Panc1 (cell line): ENCODE measurements at places on chromosomes 1 and 21.

DNA sequence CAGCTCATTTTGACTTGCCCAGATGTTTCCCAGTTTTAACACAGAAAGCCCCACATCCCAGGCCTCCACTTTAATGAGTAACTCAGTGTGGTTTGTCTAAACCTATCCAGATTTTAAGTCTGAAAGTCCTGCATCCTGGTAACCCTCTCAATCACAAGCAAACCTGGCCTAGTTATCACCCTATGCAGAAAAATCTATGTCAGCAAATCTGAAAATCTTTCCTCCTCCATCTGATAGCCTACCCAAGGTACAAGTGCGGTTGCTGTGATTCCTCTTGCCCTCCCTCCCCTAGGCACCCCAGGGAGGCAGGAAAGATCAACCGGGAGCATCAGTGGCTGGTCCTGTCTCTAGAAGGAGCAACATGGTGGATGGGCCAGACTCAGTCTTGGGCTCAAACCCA is 163.7 kb downstream of the IGSF21 start:
- DNase-seq = no peak

DNA sequence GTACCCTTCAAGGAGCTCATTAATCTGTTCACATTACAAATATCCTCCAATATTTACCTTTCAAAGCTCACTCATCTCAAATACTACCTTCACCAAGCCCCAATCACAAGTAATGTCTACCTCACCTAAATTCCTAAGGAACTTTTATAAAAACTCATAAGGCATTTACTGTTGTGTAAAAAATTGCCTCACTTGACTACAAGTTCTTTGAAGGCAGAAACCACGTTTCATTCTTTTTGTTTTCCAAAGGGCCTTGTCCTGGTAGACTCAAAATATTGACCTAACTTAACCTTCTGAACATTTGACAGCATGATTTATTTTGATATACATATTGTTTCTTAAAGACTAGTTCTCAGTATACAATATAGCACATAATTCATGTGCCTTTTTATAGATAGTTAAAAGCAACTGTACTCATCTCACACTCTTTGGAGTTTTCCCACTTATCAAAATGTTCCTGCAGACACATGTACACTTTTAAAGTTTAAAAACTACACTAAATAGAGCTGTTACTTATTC is 2.5 kb downstream of the USP33 start:
- DNase-seq = no peak

DNA sequence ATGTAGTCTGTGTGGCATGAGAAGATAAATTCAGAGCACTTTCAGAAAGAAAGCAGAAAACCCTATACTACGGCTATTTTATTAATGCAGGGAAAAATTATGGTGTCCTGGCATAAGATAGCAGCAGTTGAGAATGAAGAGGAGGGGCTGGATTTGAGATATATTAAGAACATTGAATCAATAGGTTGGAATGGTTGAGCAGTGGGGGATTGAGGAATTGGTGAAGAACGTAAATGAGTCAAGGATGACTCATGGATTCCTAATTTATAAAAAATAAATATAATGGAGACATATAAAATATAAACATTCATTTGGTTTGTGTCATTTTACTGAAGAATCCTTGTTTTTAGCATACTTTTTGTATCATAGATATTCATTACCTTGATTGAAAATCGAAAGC is 234.3 kb upstream of the ADAMTS5 start:
- no peak for DNase-seq

DNA sequence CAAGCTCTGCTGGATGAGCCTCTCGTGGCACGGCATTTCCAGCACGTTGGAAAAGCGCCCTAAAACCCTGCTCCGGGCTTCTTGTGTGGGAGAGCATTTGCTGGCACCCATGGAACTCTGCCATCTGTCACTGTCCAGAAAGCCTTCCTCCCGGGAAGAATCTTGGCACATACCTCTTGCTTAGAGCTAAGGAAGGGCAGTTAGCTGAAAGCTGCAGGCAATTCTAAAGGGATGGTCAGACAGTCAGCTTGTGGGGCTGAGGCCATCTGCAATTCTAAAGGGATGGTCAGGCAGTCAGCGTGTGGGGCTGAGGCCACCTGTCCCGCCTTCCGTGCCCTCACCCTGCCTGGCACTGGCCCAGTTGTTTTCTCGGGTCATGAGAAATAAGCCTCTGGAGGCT is 139.0 kb upstream of the TMEM51 start:
- no peak for DNase-seq

DNA sequence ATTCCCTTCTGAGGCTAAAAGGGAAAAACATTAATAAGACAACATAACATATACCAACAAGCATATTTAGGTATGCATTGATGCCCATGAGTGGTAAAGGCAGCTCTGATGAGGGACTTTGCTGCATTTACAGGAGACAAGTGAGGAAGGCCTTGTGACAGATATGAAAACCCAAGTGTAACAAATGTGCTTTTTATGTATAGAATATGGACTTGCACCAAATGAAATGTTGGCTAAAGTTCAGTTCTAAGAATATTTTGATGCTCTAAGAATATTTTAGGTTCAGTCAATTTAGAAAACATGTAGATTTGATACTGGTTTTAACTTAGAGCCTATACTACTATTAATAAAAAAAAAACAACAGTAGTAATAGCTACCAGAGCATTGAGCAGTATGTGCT is 424.7 kb downstream of the LMO4 start:
- no peak for DNase-seq

GRCh38 chr1:214471458-214471857 is 79.9 kb downstream of the PTPN14 start:
- no peak for DNase-seq

GRCh38 chr1:92934395-92935378 is 26.6 kb downstream of the DIPK1A start:
- DNase-seq = no peak

GRCh38 chr1:40056519-40057309 is 16.2 kb downstream of the CAP1 start:
- DNase-seq = no peak

- no peak for DNase-seq
Measured at GRCh38 chr1:206722751-206723461, 38.2 kb downstream of the MAPKAPK2 start.

- DNase-seq = no peak
Measured at GRCh38 chr21:34801519-34802132, 132.8 kb downstream of the CLIC6 start.

- no peak for DNase-seq
Measured at GRCh38 chr1:149888999-149889289, 10.4 kb upstream of the BOLA1 start.

- DNase-seq = no peak
Measured at GRCh38 chr1:119768778-119769177, at the start of gene HMGCS2. HMGCS2 (minus strand) TSS chr1:119768905; CDS start chr1:119768844, 61 bp downstream.
